ENCODE measurements at places on chromosomes 7 and 10.

GRCh38 chr7:77691892-77692491 is 4.3 kb upstream of the RSBN1L start:
- DNase-seq: no peak

- DNase-seq: no peak
Observed at GRCh38 chr10:16602104-16602775, 80.6 kb upstream of the C1QL3 start.

DNA sequence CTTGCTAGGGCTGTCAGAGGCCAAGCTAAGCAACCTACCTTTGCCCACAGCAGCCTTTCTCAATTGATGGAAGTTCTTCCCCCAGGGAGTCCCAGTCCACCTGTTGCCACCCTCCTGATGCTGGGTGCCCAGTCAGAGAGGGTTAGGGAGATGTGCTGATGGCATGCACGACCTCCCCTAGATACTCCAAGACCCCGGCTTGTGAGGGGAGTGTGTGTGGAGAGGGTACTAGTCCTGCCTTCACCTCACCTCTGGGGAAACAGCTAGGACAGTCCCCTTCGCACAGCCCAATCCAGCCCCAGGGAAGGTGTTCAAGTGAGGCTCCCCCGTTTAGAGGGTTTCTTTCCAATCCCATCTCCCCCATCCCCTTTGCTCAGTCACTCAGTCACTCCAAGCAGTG is 1.3 kb upstream of the UNC5B start:
- no peak for DNase-seq

- no peak for DNase-seq
Observed at GRCh38 chr10:124508070-124508667, 46.5 kb downstream of the LHPP start.

GRCh38 chr10:59586407-59586891 is 123.2 kb downstream of the SLC16A9 start:
- DNase-seq: no peak

GRCh38 chr7:96526496-96526895 is 183.2 kb downstream of the SEM1 start:
- DNase-seq: no peak

DNA sequence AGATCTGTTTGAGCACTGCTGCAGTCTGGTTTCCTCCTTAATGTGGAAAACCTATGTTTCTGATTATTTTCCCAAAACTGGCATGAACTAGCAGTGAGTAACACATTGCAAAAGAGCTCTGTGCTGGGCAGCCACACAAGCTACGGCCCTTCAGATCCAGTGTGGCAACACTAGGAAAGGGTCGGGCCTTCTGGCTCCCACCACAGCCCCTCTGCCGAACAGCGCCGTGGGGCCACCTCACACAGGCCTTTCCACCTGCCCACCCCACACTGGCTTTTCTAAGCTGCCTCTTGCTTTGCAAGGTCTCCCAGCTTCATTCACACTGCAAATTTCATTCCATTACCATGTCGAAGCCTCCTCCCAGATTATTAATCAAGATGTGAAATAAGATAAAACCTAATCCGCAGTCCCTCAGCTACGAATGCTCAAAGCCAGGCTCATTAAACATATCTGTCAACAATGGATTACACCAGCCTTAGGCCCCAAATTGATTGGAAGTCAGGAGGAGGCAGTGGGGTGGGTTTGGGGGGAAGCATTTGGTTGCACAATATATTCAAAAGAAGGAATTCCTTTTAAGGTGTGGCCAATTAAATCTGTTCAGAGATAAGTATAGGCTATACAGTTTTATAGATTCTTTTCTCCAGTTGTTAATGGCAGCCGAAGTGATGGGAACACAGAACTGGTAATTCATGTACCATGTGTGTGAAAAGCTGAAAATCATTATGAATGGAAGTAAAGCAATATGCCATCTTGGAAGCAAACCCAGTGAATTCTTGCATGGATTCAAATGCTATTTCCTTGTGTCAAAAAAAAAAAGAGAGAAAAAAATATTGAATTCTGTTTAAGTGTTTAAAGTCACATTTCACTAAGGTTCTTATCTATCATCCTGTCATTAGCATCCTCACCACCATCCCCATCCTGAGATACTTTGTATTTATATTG is 223.7 kb downstream of the MTERF1 start:
- DNase-seq: no peak

DNA sequence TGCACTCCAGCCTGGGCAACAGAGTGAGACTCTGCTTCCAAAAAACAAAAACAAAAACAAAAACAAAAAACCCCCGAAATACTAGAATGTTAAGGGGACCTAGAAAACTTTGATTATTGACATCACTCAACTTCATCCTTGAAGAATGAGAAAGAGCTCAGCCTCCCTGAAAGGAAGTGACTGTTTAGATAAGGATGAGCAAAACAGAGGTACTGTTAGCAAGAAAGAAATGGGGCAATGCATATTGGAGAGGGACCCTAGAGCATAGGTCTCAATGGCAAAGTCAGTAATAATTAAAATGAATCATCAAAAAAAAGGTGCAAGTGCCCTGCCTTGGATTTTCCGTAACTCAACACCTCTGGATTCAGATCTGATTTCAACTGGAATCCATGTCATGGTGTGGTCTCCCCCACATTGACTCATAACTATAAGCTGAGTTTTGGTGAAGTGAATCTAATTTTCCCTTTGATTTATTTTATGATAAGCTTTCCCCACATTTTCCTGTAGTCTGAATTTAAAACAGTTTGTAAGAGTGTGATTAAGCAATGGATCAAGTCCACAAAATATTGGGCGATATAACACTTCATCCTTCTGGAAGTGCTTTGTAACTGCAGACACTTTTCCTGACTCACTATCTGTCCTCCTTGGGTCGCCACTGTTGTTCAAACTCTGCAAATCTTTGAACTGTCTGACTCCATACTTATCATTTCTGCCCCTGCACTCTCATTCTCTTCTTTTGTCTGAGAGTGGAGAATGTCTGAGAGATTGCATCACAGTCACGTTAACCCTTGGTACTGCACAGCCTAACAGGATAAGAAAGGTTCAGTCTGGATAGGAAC is 224.8 kb upstream of the LYZL1 start:
- no peak for DNase-seq

DNA sequence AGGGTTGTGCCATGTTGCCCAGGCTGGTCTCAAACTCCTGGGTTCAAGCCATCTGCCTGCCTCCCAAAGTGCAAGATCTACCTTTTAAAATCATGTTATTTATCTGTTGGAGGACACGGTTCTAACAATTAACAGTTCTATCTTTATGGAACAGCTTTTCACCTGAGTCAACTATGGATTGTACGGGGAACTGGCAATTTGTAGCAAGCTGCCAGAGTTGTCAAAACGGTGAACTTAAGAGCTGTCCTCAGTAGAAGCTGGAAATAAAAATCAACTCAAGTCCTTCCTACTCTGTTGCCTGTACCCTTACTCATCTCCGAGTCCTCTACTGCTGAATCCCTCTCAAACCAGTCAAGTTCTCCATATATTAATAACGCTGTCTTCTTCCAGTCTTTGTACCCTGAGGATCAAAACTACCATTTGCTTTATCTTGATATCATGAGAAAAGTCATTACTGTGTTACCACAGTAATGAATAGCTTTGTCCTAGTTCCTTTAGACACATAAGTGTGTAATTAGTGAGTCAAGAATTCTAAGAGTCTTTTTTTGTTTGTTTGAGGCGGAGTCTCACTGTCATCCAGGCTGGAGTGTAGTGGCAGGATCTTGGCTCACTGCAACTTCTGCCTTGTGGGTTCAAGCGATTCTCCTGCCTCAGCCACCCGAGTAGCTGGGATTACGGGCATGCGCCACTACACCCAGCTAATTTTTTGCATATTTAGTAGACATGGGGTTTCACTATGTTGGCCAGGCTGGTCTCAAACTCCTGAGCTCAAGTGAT is 28.2 kb downstream of the HBP1 start:
- no peak for DNase-seq
